Kidney (tissue), 22 donors: ENCODE measurements at places on chromosomes 2 and 18. TPM values are rescaled to one million over a fixed set of nuclear protein-coding genes. Genes with fewer than 3 reads are reported as not detected.

The TBR1 gene
- not detected for total RNA-seq

DNA sequence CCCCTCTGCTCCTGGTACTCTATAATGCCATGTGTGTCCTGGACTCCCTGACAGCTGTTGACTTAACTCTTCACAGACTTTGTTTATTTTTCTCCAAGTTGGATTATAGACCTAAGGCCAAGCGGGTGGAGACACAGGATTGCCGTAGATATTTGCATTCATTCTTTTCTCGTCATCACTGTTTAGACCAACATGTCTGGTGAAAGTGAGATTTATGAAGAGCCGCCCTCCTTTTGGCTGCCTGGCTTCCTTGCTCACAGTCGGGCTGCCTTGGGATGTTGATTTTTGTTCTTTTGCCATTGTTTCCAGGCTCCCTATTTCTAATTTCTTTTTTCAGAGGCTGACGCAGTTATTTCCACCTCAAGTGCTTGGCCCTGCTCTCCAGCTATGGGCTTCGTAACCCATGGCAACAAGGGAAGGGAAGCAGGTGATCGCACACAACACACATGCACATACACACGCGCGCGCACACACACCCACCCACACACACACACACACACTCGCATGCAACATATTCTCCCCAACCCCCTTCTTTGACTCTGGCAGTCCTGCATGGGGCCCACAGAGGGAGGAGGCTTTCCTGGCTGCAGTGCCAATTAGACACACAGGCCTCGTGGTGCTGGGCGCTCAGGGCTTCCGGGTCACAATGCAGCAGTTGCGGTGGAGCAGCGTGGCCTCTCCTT lies 296.5 kb downstream of the MTX2 start:
- no peak overlapping the region for H3K27ac ChIP-seq
- no peak overlapping the region for H3K4me3 ChIP-seq
- H3K36me3 ChIP-seq: no peaks in the 10 kb centered on the region
- no peaks in the 10 kb centered on the region for H3K27me3 ChIP-seq
- DNase-seq: peak; percentile 89
- no peaks in the 10 kb centered on the region for H3K4me1 ChIP-seq

DNA sequence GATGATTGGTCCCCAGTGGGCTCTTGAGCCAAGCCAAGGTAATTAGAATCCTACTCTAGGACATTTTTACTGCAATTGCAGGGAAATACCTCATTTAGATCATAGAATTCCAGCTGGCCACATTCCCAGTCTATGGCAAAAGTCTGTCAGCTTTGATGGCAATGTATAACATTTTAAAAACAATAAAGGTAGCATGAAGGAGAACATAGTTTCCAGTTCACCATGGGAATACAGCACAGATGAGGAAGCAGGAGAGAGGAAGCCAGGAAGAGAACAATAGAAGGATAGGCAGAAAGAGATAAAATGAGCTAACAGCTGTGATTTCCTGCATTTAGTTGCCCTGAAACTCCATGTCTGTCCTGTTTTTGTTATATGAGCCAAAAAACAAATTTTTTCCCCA lies 897.3 kb upstream of the DDX18 start:
- H3K4me1 ChIP-seq: no peaks in the 10 kb centered on the region
- H3K4me3 ChIP-seq: no peak overlapping the region
- H3K27me3 ChIP-seq: no peaks in the 10 kb centered on the region
- no peak for DNase-seq

The SCYGR8 gene
- not detected for total RNA-seq

DNA sequence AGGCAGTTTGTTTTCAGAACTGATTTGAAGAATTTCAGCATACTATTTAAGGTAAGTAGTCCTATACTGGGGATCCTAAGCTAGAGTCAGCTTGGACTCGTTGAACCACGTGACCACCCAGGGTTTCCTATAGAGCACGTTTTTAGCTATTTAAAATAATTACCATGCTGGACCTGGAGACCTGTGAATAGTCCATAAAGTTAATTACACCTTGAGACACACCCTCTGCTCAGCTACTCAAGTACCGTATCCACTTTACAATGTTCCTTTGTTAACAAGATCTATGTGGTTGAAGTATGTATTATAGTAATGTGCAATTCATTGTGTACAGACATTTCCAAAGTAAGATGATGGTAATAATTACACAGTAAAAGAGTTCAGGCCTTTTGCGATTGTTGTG lies 67.6 kb downstream of the CRIM1 start:
- no peak overlapping the region for H3K4me3 ChIP-seq
- H3K36me3 ChIP-seq: no peaks in the 10 kb centered on the region
